NCI-H2081 treated with DMSO at 0.1 percent for 48 hours (cell line): ENCODE measurements at places on chromosomes 2 and 18.

- DNase-seq = no peak
Observed at GRCh38 chr2:146786396-146786795, 1058.4 kb upstream of the ACVR2A start.

- DNase-seq = no peak
Observed at GRCh38 chr2:233668605-233669260, 3.0 kb upstream of the UGT1A9 start.

GRCh38 chr2:9660154-9660553 is 29.4 kb upstream of the YWHAQ start:
- no peak for DNase-seq

- DNase-seq = no peak
Observed at GRCh38 chr2:39306626-39307025, 62.9 kb upstream of the CDKL4 start.

DNA sequence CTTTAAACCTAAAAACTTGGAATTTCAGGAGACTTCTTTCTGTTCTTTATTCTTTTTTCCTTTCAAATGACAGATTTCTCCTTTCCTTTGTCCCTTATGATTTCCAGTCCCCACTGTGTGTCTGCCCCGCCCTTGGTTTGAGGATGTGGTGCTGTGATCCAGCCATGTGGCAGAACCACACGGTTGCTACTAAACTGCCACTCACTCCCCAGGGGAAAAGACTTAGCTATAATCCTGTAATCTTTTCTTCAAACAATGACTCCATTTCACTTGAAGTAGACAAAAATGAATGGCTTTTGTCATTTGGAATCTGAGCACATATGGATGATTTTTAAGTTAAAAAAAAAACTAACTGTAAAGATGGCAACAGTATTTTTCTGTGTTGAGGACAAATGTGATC is 76.2 kb upstream of the STAM2 start:
- DNase-seq = no peak

DNA sequence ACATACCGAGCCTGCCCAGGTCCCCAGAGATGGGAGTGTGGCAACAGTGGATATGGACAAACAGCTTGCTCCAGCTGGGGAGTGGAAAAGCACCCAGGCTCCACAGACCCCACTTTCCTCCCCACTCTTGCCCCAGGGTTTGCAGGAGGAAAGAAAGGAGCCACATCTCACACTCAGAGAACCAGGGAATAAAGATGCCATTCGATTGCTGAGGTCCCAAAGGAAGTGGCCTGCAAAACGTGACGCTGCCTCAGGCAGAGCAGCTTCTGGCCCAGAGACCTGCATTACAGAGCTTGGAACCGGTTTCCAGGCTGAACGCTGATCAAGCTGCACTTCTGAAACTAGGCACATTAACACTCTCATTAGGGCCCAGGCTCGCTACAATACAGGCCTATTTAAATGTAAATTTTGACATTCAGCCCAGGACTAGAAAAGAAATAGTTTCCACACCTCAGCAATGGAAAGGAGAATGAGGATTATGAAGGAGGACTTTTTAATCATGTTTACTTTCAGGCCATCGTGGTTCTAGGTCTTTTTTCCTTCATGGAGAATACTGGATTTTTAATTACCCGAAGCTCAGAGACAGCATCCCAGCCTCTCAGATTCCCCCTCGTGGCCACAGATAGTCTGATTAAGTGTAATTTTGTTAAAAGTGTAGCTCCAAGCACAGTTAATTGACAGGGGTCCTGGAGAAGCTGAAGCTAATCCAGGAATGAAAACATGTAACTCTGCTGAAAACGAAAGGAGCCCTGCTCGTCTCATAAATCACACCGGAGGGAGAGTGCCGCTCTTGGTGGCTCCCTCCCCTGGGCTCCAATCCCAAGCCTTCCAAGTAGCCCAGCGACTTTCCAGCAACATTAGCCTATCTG is 221.3 kb upstream of the RAB6C start:
- no peak for DNase-seq

GRCh38 chr2:191869178-191869577 is 22.3 kb upstream of the CAVIN2 start:
- DNase-seq = no peak

DNA sequence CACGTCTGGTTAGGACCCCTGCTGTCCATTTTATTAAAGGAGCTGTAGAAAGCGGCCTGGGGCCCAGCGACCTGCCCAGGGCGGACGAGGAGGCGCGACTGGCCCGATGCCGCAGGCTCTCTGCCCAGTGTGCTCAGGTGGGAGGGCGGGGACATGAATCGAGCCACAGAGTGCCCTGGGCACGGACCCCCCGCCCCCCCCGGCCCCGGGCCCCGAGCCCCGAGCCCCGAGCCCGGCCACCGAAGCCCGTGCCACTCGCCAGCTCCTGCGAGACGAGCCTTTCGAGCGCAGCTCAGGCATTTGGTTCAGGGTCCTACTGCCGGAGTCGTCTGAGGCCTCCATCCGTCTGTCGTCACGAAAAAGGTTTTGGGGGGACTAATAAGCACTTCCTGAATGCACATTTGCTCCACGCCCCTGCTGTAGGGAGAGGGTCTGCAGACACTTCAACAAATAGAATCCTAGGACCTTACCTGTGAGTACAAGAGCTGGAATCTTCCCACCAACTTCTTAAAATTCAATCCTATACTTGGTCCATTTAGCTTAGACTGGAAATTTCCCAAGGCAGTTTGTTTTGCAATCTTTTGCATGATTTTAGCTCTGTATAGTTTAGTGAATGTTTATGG is 602 bp upstream of the ADAM17 start:
- no peak for DNase-seq

DNA sequence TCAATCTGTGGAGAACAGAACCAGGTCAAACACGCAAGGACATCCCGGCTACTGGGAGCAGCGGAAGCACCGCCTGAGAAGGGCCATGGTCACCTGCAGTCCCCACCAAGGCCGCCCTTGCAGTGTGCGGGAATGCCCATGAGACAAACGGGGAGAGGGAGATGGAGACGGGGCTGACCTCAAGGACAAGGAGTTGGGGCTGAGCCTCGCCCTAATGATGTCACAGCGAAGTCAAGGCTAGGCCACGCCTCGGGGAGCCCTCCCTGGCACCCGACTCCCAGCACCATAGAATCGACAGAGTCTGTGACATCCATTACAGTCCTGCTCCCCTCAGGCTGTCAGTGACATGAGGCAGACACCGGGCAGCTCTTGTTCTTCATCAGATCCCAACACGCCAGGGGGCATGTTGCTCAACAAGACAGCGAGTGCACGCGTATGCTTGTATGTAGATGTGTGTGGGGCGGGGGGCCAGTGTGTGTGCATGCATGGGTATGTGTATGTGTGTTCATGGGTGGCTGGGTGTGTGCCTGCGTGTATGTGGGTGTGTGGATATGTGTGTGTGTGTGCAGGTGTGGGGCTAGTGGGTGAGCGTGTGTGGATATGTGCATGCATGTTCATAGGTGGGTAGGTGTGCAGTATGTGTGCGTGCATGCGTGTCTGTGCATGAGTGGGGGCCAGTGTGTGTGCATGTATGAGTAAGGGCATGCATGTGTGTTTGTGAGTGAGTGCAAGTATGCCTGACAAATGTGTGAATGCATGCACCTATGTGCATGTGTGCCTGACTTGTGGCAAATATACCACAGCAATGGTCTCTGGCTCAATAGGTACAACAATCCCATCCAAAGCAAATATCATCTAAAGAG is 57.0 kb downstream of the ANKMY1 start:
- DNase-seq = no peak
